Caki2 (cell line): ENCODE measurements at places on chromosomes 5 and 9. TPM values are rescaled to one million over a fixed set of nuclear protein-coding genes. Genes with fewer than 3 reads are reported as not detected.
A peak's percentile ranks its signal among the peaks of the same experiment; 100 is the strongest.

Gene IRX1
- total RNA-seq: not detected in 2 replicates

Gene CDO1
- not detected in 2 replicates for total RNA-seq

Gene CTNND2
- total RNA-seq: not detected in 2 replicates

Gene QRFP
- total RNA-seq: not detected in 2 replicates

Gene PCDHGB2
- 0.34 TPM in 1 of 2 replicates, not detected in the other for total RNA-seq

Gene SEMA5A
- under 0.01 and 0.57 TPM in 2 replicates for total RNA-seq

Gene NEUROG1
- total RNA-seq: not detected in 2 replicates

Gene MSMP
- not detected in 2 replicates for total RNA-seq

Gene GPR151
- not detected in 2 replicates for total RNA-seq

Gene SLC34A1
- 0.64 and 1.5 TPM in 2 replicates for total RNA-seq

Gene SPATA31D4
- not detected in 2 replicates for total RNA-seq

Gene CDH6
- 76.6 and 83.8 TPM in 2 replicates for total RNA-seq

Gene EIF4E1B
- not detected in 2 replicates for total RNA-seq

Gene BARHL1
- total RNA-seq: not detected in 2 replicates

DNA sequence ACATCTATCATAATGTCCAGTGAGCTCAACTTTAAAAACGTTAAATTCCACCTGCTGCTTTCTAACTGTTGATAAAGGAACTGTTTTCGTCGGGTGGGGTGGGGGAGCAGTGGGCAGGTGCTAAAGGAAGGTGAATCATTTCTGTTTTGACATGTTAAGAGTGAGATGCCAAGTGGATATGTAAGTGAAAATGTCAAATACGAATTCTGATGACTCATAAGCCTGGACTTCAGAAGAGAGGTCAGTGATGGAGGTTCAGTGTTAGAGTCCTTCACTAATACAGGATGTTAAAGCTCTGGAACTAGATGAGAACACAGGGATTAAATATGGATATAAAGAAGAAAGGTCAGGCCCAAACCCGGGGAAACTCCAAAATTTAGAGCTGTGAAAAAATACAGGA lies 617.9 kb upstream of the CTNND2 start:
- DNase-seq: no peak

GRCh38 chr9:5587024-5587423 lies 41.9 kb upstream of the RIC1 start:
- no peak for DNase-seq

DNA sequence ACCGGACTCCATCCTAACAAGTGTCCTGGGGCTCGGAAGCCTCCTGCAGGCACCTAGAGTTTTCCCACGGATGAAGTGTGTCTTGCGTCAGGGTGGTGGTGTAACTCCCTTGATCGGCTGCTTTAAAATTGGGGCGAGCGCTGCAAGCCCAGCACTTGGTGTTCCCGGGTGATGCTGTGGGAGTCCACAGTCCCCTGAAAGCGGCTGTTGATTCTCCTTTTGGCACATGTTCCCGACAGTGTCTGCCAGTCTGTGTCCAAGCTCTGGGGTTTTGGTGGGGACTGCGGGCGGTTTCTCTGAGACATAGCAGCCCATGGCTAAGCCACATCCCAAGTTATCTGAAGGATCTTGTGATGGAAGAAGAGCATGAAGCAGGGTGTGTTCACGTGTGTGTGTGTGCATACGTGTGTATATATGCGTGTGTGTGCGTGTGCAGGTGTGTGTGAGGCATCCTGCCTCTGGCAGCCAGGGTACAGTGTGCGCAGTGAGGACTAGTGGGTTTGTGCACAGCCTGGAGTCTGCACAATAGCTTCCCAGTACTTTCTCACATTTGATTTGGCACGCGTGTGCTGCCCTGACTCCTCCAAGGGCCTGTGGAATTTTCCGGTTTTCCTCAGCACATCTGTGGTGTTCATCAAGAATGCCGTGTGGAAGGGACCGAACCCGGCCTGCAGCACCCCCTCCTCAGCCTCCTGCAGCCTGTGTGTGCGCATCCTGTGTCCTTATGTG lies 16.9 kb downstream of the SLC25A48 start:
- no peak for DNase-seq

- no peak for DNase-seq
Observed at GRCh38 chr9:84404095-84404686, 63.6 kb upstream of the SLC28A3 start.

DNA sequence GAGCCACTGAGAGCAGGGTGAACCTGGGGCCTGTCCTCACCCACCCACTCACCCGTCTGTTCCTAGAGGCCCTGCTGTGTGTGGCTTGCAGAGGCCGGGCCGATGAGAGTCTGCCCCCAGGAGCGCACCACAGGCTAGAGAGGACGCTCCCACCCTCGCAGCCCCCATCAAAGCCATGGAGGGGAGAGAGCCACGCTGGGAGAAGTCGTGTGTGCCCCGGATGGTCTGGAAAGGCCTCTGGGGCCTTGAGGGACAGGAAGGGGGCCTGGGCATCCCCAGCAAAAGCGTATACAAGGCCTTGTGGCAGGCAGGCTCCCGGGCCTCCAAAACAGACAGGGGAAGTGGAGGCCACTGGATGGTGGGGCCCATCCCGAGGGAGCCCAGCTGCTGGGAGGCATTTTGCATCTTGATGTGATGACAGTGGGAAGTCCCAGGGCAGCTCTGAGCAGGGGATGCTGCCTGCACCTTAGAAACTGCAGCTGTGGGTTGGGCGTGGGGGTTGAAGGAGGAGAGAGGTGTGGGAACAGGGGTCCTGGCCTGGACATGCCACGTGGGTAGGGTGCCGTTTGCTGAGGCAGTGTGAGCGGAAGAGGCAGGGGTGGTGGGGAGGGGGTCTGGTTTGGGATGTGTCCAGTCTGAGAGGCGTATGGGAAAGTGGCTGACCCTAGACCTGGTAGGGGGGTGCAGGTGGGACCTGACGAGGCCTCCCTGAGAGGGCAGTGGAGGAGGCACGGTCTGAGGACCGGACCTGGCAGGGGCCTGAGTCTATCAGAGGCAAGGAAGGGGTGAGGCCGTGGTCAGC lies 43.0 kb upstream of the NOTCH1 start:
- DNase-seq: no peak

DNA sequence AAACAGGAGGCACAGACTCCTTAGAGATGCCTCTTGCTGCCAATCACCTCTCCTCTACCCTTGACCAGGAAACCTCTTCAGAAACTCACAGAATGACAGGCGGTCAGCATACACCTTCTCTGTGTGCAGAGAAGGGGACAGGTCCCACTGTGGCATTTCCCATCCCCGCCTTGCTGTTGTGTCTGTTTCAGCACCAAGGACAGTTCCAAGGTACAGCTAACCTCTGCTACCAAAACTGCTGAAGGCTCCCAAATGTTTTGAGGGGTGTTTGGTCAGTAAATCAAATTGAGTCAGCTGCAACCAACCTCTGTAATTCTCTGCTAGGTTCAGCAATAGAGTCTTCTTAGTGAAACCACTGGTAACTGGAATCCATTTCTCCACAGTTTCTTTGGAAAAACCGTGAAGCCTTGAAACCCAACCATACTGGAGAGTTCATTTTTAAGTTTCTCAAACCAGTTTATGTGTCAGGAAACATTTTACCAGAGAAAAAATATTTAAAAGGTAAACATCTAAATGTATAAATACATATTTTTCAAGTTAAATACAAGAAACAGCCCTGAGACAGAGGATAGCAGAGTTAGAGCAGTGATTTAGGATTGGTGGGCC lies 122.0 kb downstream of the DRD1 start:
- peak; percentile 48 for DNase-seq

- DNase-seq: no peak
Observed at GRCh38 chr5:131305138-131305689, 41.4 kb downstream of the CDC42SE2 start.

GRCh38 chr9:68418259-68418845 lies 61.9 kb downstream of the PGM5 start:
- no peak for DNase-seq

DNA sequence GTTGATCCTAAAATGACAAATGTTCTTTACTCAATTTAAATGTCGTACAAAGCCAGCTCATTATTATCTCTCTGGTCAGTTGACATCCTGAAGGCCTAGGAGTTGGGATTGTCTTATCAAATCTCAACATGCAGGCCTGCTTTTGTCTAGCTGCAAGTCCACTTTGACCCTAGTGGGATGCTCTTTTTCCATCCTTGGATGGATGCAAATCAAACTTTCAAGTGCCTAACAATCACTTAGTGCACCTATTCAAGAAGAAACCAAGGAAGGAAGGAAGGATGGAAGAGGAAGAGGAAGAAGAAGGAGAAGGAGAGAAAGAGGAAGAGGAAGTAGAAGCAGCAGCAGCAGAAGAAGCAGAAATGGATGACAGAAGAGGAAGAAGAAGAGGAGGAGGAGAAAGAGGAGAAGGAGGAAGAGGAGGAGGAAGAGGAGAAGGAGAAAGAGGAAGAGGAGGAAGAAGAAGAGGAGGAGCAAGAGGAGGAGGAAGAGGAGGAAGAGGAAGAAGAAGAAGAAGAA lies 109.6 kb downstream of the PIK3R1 start:
- no peak for DNase-seq

DNA sequence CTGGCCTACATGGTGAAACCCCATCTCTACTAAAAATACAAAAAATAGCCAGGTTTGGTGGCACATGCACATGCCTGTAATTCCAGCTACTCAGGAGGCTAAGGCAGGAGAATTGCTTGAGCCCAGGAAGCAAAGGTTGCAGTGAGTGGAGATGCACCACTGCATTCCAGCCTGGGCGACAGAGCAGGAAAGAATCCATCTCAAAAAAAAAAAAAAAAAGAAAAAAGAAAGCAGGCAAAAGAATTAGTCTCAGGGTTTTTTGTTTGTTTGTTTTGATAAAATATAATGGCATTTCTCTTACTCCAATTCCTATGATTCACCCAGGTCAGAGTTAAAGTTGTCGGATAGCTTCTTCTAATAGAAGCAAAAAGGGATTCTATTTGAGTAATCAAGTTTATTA lies 67.0 kb upstream of the ATG10 start:
- peak; percentile 49 for DNase-seq

GRCh38 chr9:131476777-131477345 lies 25.9 kb upstream of the POMT1 start:
- no peak for DNase-seq

- no peak for DNase-seq
Observed at GRCh38 chr5:80195837-80196400, 59.9 kb downstream of the SERINC5 start.

GRCh38 chr5:96702503-96703383 lies 40.6 kb downstream of the CAST start:
- peak; percentile 90 for DNase-seq

DNA sequence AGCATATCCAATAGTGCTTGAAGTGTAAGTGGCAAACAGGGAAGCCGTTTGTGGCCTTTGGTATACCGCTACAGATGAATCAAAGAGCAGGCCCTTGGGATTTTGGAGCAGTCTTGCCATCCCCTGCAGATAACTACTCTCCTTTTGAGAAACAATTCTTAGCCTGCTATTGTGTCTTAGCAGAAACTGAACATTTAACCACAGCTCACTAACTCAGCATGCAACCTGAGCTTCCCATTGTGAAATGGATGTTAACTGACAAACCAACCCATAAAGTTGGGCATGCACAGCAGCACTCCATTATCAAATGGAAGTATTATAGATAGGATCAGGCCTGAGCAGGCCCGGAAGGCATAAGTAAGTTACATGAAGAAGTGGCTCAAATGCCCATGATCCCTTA lies 315.3 kb upstream of the PTGER4 start:
- no peak for DNase-seq

DNA sequence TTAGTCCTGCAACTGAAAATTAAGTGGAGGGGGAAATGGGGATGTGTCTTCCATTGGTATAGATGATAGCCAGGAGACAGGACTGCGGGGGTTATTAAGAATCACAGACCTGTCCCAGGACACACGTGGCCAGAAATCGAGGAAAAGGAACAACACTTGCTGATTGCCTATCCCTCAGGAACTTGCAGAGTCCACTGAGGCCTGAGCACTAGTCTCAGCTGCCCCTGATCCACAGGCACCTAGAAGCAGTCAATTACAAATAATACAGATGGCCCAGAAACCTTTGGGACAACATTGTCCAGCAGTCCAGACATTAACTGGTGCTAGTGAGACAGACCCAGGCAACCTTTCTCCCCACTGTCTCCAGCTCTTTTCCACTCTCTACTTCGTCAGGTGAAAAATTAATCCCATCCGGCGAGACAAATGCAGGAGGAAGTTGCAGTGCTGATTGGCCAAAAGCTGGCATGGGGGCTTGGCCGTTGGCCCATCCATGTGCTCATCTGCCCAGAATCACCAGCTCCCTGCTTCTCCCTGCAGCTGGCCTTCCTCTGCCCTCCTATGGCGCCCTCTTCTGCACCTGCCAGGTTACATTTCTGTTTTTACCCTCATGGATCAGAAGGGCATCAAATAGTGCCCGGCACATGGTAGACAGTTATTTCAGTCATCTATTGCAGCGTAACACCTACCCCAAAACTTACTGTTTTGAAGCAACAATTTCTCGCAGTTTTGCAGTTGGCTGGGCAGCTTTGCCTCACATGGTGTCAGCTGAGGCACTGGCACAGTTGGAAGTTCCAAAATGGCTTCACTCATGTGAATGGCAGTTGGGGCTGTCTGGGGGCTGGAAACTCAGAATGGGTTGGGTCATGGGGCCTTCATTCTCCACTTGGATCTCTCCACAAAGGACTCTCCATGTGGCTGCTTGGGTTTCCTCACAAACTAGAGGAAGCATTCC lies 3.6 kb upstream of the B4GALT1 start:
- DNase-seq: peak; percentile 53

- no peak for DNase-seq
Observed at GRCh38 chr5:143758750-143759149, 53.2 kb upstream of the HMHB1 start.

DNA sequence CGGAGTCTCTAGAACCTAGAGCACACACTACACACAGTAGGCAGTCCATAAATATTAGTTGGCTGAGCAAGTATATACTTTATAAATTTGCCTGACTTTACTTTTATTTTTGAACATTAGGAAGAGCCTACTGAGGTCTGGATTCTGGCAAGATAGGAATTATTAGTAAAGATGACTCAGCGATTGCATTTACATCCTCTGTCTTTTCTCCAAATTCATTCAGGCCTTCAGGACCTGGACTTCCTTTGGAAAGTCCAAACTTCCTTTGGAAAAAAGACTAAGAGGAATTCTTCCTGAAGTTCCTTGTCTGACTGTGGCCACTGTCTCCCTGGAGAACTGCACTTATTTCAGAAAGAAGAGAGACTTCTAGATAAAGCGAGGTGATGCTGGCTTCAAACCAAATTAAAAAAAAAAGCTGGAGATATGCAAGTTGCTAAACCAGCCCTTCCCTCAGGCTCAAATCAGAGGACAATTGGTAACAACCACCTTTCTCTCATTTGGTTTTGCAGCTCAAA lies 251.3 kb downstream of the GAS1 start:
- DNase-seq: peak; percentile 2

- peak; percentile 74 for DNase-seq
Observed at GRCh38 chr5:4584982-4585381, 555.1 kb upstream of the ADAMTS16 start.

- DNase-seq: no peak
Observed at GRCh38 chr9:135887585-135888050, 19.7 kb downstream of the CAMSAP1 start.
